EH (cell line): ENCODE measurements at places on chromosomes 2 and 18.

GRCh38 chr2:224875153-224875552 lies 159.0 kb upstream of the CCDC195 start:
- no peak for DNase-seq

- DNase-seq, result peak; percentile 65
These were observed 119.2 kb upstream of the FHL2 start for GRCh38 chr2:105517814-105518705.

DNA sequence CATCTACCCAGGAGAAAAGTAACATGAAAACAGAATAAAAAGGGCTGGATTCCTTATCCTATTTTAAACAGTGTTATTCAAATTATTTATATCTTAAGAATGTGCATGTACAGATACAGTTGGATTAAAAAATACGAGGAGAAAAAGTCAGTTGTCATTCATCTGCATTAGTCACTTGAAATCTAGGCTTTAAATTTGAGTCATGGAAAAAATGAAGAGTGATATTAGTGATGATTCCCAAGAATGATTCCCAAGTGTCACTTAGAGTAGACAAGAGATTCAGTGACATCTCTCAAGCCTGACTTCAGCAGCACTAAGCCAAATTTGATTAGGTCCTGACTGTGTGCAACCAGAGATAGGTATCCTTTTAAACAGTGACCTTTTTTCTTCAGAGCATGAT lies 394.2 kb downstream of the IRS1 start:
- DNase-seq, result no peak

GRCh38 chr2:174544156-174544555 lies 53.4 kb downstream of the WIPF1 start:
- no peak for DNase-seq

DNA sequence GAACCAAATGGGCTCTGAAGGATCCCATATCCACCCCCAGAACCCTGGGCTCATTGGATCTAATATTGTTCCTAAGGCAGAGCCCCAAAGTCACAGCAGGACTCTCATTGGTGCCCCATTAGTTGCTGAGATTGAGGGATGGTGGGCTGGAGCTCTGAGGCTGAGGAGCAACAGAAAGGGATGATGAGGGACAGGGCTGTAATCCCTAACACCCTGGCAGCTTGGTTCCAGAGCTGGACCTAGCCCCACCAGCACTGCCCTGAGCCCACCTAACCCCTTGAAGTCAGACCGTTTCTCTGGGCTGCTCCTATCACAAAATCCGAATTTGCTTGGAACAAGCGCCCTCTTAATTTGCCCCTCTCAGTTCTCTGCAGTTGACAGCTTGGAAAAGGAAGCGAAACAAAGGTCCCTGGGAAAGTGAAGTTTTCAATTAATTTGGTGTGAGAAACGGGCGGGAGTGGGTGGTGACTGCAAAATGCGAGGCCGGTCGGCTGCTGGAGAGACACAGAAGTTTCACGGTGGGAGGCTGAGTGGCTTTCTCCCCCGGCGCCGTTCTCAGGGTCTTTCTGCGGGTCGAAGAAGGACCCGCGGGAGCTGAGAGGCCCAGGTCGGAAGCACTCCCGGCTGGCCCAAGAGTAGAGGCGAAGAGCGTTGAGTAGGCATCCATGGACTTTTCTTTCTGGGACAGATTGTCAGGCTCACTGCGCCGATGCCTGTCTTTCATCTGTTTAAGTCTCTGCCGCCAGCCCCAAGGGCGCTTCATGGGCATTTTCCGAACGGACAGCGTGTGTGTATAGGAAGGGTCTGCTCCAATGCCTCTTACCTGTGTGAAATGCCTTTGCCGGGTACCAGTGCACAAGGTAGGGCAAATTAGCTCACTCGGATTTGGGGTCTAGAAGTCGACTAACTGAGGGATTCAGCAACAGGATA lies 927 bp upstream of the HOXD13 start:
- no peak for DNase-seq

- no peak for DNase-seq
These were observed 101.4 kb downstream of the DYNAP start for GRCh38 chr18:54692463-54692862.

DNA sequence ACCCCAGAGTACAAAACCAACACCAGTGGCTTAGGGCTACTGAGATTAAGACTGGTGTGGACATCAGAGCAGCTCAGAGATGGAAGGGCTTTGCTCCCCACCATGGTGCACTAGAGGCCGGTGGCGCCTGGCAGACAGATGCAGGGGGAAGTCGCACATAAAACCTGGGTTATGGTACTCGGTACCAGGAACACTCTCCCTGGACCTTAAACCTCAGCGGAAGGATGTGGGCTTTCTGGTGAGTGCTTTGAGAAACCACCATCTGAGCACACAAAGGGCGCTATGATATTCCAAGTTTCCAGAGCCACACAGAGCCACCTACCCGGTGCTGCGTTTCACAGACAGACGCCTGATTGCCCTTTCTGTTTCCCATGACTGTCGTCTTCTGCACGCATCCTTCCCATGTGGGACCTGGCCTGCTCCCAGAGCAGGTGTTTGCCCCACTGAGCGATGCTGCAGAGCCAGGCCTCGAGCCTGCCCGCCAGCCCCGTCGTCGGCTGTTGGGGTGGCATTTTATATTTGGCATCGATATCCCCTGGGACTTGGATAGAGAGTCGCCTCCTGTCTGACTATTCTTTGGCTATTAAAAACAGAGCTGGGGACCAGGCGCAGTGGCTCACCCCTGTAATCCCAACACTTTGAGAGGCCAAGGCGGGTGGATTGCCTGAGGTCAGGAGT lies 89.5 kb upstream of the ODC1 start:
- no peak for DNase-seq

DNA sequence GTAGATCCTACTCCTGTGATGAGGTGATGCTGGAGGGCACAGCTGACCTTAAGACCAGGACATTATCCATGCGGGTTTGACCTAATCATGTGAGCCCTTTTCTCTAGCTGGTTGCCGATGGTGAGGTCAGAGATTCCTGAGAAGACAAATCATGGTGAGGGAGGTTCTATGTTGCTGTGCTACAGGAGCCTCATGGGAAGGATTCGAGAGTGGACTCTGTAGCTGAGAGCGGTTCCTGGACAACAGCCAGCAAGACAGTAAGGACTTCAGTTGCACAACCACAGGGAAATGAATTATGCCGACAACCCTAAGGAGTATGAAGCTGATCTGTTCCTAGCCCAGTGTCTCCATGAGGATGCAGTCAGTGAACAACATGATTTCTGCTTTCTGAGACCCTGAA lies 80.4 kb downstream of the EPB41L3 start:
- DNase-seq, result peak; percentile 18

DNA sequence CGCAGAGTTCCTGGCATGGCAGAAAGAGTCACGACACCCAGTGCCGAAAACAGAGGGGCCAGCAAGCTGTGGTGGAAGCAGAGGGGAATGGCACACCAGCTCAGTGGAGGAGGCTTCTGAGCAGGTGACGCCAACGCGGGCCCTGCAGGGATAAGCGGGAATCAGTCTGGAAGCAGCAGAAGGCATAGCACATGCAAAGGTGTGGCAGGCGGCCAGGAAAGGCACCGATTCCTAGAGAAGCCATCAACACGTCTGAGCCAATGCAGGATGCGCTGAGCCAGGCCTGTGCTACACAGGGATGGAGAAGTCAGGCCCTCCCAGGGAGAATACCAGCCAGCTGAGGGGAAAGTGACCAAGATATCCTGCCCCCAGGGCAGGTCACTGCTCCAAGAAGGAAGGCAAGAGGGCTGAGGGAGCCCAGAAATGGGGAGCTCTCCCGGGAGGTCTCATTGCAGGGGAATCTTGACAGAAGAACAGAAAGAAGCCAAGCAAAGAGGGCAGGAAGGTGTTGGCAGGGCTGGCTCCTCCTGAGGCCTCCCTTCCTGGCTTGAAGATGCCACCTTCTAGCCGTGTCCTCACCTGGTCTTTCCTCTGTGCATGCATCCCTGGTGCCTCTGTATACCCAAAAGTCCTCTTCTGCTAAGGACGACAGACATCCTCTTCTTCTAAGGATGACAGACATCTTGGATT lies 16.3 kb downstream of the TEX51 start:
- DNase-seq, result no peak

- DNase-seq, result peak; percentile 98
These were observed 366.8 kb downstream of the TGIF1 start for GRCh38 chr18:3816610-3817363.

- DNase-seq, result no peak
These were observed 23.3 kb downstream of the ERCC3 start for GRCh38 chr2:127270663-127271062.

GRCh38 chr2:129008055-129008880 lies 689.6 kb upstream of the HS6ST1 start:
- DNase-seq, result no peak

DNA sequence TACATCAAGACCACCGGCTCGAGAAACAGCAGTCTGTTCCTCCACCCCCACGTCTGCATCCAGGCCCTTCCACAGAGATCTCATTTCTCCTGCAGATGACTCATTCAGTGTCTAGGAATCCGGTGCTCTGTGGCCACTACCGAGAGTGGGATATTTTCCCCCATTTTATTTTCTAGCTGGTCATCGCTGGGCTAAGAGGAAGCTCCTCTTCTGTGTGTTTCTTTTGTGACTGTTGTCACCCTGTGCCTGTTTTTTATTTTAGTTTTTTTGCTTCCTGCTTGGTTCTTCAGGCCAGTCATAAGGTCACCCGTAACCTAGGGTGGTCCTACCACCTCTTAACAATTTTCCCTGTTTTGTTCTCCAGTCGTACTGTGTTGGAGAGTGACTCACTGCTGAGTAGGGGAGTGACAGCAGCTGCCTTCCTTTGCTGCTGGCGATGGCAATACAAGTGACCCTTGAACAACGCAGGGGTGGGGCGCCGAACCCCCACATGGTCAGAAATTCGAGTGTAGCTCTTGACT lies 6.7 kb downstream of the RAMP1 start:
- peak; percentile 74 for DNase-seq

GRCh38 chr2:157059036-157059435 lies 198.5 kb upstream of the GALNT5 start:
- no peak for DNase-seq

GRCh38 chr2:235849489-235849888 lies 318.7 kb downstream of the GBX2 start:
- DNase-seq, result no peak

DNA sequence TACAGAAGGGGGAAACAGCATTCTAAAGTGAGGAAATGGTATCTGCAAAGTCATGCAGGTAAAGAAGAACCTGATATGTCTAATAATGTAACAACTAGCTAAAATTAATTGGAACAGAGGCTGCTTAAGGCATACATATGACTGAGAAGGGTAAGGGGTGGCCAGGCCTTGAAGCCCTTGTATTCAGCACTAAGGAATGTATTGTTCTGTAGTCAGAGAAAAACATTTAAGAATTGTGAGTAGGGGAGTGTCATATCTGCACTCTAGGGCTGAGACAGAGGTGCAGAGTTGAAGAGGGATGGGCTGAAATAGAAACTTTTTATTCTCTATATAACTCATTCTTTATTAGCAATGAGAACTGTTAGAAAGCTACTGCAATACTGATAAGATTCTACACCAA lies 145.5 kb upstream of the CHAC2 start:
- no peak for DNase-seq

GRCh38 chr18:3620146-3621119 lies 170.5 kb downstream of the TGIF1 start:
- no peak for DNase-seq

DNA sequence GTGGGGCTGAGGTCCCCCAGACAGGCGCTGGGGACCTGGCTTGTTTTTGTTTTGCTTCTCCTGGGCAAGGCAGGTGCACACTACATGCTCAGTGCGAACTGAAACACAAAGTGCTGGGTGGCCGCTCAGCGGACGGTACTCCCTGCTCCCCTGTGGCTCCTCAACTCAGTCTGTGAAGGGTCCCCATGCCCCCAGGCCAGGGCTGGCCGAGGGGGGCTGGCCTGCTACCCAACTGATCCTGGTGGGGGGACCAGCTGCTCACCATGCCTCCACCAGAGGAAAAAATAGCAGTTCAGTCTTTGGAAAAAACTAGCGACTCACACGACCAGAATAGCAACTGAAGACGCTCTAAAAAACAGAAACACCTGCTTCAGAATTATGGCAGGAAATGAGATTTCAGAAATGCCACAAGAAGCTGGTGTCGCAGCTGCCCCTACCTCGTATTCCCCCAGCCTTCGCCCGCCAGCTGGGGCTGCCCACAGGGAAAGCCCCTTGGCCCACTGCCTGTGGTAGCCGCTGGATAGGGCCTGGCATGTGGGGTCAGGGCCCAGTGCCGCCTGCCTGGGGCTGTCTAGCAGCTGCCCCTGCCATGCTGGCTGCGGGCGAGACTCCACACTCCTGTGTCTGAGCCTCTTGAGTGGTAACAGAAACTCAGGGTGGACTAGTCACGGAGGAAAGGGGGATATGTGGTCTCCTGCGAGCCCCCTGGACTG lies 43.7 kb downstream of the MEX3C start:
- no peak for DNase-seq

GRCh38 chr2:74235041-74235440 lies 36.6 kb downstream of the MTHFD2 start:
- DNase-seq, result no peak

GRCh38 chr18:13443552-13443951 lies 225.0 kb downstream of the LDLRAD4 start:
- DNase-seq, result no peak

DNA sequence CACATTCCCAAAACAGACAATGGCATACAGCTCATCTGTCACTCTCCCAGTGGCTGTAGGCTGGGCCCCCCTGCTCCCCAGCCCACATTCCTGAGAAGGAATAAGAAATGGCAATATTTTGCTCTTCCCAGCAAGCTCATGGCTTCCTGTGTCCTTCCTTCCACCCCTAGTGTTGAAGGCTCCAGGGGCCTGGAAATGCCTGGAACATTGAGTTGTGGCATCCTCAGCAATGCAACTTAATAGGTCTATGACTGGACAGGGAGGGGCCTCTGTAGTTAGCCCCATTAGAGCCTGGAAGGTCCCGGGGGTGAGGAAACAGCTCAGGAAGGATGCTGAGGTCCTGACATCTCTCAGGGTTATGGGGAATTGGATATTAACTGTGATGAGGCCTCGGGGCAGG lies 3.3 kb downstream of the KIF3C start:
- peak; percentile 63 for DNase-seq

GRCh38 chr2:8133913-8134472 lies 547.9 kb upstream of the ID2 start:
- no peak for DNase-seq

DNA sequence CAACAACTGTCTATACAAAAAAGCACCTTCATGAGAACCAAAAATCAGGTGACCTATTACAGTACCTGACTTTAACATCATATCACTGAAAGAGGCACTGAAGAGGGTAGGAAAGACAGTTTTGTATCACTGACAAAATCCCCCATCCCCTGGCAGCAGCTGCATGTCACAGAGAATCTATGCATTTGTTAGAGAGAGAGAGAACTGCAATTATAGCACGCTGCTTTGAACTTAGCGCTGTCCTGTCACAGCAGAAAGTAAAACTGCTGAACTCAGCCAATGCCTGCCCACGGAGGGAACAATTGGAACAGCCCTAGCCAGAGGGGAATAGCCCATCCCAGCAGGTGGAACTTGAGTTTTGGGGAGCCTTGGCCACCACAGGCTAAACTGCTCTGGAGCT lies 75.1 kb upstream of the NOL4 start:
- DNase-seq, result no peak

GRCh38 chr2:225072444-225072843 lies 30.2 kb upstream of the DOCK10 start:
- no peak for DNase-seq
